AML-193 (cell line): ENCODE measurements at places on chromosomes 6 and 20.
A peak's percentile ranks its signal among the peaks of the same experiment; 100 is the strongest.

GRCh38 chr6:24740861-24741260 is 21.9 kb upstream of the C6orf62 start:
- DNase-seq: no peak

GRCh38 chr6:152969688-152970418 is 13.0 kb downstream of the FBXO5 start:
- no peak for DNase-seq

DNA sequence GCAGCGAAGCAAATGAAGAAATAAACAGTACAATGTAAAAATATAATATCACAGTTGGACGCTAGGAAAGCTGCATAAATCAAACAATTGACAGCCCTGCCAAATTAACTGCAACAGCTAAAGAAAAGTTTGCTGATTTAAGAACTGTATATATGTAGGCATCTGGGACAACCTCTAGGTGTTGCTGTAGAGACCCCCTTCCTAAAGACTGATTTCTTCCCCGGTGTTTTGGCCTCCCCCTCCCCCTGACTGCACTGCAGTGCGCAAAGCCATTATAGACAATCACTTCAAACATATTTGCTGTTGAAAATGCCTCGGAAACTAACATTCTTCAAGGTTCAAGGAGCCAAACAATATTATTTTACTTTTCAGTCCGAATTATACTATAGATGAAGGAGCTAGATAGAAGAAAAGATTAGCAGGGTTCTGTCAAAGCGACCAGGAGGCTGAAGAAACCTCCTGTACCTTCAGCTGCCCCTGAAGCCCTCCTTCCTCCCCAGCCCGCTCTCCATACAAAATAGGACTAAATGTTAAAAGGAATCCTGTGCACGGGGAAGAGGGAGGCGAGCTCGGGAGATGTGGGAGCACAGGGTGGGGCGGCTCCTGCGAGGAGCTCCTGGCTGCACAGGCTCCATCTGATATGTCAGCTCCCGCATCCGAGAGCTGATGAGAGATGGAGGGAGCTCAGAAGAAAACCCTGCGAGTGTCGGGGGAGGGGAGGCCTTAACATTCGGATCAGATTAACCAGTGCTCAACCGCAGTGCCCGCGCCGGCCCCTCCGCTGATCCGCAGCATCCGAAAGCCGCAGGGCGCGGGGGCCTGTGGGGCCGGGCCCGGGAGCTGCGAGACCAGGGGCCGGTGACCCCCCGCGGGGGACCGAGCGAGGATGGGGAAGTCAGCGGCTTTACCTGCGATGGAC is 822 bp downstream of the ELOVL4 start:
- DNase-seq: no peak

DNA sequence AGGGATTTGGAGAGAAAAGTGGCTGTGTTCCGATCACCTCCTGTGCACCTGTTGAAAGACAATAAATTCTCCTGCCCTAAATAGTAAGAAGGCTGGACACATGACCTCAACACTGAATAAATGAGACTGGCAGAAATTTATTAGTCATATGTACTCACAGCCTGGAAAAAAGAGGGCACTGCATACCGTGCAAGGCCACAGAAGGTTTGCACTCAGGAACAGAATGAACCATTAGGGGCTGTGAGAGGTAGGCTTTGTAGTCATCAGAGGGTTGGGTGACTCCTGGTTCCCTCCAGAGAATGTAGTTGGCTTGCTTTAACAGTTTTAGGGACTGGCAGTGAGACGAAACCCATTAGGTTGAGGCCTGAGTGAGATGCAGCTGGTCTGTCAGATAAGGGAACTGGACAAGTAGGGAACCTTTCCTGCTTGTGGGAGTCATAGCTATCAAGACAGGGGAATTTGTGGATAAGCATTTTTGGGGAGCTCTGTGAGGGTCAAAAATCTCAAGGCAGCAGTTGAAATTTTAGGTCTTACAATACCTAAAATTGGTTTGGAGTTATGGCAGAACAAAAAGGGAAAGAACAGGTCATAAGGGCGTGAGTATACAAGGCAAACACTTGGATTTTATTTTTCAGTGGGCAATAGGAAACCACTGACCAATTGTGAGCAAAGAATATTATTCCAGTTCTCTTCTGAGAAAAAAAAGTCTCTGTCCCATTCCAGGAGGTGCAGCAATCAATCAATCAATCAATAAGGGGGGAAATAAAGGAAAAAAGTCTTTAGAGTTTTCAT is 67.9 kb upstream of the BTN3A2 start:
- DNase-seq: no peak

- DNase-seq: no peak
Observed at GRCh38 chr20:20012541-20012940, 4.6 kb upstream of the NAA20 start.

DNA sequence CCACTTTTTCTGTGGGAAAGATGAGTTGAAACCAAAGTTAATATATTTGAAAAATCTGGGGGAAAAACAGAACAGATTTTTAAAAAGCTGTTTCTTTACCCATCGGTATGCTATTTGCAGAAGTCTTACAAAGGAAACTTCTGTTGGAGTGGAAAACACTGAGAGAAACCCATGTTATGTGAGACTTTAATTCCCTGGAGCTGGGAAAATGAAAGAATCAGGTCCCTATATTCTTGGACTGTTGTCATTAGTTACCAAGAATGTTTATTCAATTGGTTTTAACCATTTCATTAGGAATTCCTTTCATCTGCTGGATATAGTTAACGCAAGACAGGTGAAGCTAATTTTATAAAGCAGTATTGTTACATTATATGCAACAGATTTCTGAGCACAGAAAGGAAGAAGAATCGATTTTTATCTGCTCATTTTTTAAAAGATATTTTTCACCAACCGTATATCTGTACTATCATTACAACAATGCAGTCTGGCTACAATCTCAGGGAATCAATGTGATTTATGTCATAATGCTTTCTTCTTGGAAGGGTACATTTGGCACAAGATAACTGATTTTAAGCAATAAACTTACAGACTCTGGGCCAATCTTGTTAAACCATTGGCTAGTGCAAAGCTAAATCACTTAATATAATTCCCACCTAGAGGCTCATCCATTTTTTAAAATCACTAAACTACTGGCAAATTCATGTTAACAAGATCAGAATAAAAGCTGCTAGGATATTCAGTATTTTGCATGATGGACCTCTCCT is 170.0 kb downstream of the MOXD1 start:
- no peak for DNase-seq

DNA sequence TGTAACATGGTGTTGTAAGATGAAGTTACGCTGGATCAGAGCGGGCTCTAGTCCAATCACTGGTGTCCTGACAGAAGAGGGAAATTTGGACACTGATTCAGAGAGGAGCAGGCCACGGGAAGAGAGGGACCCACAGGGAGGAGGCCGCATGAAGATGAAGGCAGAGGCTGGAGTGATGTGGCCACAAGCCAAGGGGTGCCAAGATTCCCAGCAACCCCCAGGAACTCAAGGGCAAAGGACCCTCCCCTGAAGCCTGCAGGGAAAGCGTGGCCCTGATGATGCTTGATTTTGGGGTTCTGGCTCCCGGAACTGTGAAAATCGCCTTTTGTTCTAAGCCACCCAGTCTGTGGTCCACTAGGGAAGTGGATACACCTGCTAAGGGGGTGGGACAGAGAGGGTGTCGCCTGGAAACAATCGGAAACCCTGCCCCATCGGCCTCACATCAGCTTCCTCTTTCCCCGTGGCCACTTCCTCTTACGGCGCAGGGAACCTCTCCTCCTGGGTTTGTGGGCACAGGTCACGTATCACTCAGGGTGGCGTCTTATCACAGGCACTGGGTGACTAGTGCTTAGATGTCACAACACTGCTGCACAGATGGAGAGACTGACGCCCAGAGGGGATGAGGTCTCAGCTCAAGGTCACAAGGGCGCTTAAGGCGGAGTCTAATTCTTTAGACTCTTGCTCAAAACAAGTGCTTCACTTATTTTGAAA is 58.0 kb downstream of the SULF2 start:
- peak; percentile 99 for DNase-seq

DNA sequence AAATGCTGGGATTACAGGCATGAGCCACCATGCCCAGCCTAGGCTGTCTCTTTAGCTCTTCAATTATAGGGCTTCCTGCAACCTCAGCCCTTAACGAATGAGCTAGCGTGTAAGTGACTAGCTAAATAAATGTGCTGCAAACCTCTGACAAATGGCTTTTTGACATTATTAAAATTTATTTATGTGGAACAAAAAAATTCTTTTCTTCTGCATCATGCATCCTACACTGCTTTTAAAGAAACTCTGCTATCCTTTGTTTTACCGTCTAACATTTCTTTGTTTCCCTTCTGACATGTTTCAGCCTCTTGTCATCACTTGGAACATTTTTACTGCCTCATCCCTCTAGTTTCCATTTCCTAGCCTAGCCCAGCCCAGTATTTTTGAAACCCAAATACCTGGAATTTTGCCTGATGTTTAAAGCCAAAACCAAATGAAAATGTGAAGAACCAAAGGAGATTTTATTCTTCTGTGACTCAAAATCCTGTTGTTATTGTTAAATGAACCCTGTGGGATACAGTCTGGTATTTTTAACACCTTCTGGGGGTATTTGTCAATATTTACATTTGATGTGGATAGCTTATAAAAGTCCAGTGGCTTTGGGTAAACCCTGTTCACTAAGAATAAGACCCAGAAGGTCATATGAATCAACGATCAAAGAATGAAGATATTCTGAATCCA is 9.5 kb downstream of the NT5E start:
- DNase-seq: no peak

DNA sequence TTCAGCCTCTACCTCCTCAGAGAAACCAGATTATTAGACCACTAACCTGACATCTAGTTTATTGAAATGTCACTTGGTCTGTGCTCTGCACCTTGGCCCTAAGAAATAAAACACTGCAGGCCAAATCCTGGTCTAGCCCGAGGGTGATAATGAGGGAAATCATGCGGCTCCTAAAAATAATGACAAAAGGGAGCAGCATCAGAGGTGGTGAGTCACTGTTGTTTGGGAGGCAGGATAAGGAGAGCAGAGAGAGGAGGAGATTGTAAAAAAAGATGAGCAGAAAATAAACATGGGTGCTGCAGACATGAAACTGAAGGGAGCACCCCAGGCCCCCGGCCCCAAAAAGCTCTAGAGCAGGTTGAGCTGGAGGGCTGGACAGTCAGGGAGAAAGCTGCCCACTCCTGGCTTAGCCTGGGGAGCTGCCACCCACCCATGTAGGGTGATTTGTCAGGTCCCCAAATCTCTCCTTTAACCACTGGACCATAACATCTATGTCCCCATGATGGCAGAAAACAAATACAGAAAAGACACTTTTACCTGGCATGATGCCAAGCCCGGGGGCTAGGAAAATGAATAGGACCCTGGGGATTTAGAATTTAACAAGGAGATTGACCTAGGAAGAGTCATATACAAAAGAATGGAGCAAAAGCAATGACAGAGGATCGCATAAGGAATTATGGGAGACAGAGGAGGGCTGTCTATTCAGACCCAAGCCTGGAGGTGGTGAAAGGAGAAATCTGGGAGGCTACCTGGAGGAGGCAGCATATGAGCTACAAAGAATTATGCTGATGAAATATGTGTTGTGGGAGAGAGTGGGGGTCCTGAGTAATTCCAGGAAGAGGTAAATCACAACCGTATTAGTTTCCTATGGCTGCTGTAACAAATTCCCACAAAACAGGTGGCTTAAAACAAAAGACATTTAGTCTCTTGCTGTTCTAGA is 103.7 kb downstream of the SNAP25 start:
- DNase-seq: no peak

DNA sequence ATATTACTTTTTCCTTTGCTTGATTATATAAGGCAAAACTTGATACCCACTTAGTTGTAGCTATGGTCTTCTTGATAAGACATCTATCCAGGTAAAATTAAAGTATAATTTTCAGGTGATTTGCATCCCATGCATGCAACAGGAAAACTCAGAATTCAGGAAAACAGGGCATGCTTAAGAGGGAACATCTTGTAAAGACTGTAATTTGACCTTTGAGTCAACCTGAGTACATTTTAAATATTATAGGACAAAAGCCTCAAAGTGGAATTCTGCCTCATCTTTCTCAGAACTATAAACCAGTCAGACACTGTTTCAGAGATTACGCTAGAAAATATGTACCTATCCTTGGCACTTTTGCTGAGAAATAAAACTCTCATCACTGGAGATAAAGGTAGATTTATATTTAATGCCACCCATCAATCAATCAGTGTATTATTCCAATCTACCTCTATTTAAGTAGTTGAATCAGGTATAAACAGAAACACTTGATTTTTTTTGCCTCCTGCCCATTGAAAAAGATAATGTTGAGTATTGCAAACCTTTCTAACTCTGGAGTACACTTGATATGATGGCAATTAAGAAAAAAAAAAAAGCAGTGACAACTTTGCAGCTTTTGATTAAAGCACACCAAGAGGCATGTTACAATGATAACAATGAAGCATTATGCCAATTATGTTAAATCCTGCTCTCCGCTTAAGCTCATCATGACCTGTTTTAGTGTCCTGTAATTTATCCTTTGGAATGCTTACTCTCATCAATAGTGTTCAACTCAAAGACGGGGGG is 2.8 kb downstream of the CITED2 start:
- no peak for DNase-seq

- no peak for DNase-seq
Observed at GRCh38 chr6:148738946-148739821, 7.6 kb upstream of the UST start.

DNA sequence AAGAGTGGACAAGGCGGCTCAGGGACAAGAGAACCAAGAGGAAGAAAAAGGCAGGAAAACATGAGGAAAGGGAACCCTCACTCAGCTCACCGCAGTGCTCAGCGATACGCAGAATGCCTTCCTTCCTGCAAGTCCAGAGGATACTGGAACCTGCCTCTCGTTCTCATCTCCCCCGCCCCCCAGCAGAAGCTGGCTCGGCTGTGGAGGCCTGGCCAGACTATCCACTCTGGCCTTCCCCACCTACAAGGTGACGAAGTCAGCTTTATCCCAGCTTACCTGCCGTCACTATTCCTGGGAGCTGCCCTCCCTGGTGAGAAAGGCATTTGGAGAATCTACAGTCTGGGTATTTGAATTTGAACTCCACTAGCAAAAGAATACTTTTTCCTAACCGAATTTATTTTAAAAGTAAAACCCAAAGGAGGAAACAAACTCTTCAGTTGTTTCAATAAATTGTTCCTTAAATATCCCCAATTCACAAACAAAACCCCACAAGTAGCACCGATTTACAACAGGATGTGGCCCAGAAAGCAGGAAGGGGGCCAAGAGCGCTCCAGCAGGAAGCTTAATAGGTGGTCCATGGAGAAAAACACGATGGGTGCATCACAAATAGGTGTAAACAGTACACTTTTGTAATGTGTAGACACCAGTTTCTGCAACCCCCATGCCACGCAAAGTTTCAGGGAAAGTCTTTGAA is 2.1 kb upstream of the DIDO1 start:
- no peak for DNase-seq

- no peak for DNase-seq
Observed at GRCh38 chr20:51763965-51764602, 4.1 kb downstream of the ATP9A start.
